Bronchial epithelial cell (primary cell): ENCODE measurements at places on chromosomes 1 and 21. TPM values are rescaled to one million over a fixed set of nuclear protein-coding genes. Genes with fewer than 3 reads are reported as not detected.
A peak's percentile ranks its signal among the peaks of the same experiment; 100 is the strongest.

TBX19 gene
- total RNA-seq, result 0.51 and 0.79 TPM in 2 replicates

GRCh38 chr1:162369571-162369970, 7.1 kb downstream of the SPATA46 start:
- no peak for DNase-seq

HES3 gene
- total RNA-seq, result not detected in 2 replicates

CDK11B gene
- 5.0 and 7.6 TPM in 2 replicates for total RNA-seq

DNA sequence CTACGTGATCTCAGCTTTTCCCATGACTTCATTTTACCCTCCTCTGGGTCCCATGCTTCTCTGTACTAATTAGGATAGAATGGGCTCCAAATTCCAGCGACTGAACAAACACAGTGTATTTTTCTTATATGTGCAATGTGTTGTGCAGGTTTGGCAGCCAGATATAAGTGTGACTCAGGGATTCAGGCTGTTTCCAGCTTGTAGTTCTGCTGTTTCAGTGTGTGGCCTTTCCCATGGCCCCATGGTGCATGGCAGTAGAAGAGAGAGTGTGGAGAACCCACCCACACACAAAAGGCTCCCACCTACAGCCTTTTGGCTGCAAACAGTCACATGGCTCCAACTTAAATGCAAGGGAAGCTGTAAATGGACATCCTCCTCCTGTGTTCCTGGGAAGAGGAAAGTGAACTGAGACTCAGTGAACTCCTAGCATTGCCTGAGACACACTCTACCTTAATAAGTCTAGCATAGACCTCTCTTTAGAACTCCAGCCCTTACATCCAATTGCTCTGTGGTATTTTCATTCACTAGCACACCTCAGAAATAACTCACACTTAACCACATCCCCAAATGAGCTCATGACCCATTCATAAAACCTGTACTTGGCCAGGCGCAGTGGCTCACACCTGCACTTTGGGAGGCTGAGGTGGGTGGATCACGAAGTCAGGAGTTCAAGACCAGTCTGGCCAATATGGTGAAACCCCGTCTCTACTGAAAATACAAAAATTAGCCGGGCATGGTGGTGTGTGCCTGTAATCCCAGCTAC, 58.7 kb downstream of the KIAA0040 start:
- no peak for DNase-seq

DNA sequence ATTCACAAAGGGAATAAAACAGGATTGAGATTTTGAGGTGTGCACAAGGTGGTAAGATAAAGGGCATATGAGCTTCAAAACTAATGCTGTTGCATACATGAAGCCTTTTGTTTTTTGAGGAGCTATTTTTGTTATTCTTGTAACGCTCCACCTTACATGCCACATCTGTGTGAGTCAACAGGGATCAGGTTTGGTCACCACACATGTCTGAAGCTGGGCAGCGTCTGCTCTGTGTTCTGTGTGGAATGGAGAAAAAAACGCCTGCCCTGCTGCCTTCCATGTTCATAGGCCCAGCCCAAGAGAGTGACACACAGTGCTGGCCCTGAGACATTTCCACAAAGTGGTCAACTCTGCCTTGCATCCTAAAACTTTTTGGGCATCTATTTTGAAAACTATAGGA, 67.7 kb downstream of the MPZL1 start:
- peak; percentile 87 for DNase-seq

C1orf116 gene
- total RNA-seq, result 20.0 and 29.6 TPM in 2 replicates

DNA sequence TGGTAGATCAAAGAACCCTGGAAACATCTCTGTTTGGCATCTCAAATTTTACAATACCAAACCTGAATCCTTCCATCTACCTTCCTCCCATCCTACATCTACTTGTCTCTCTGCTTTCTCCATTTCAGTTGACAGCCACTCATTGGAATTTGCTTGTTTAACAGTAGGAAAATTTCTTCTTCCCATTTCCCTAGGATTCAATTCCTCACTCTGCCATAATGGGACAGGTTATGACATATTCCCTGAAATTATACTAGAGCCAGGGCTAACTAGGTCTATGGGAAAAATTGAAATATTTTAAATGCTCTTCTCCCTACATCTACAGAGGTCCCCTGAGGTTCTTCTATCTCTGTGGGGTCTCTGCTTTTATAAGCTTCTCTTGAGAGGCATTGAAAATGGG, 257.7 kb downstream of the KCNH1 start:
- no peak for DNase-seq

BMP8B gene
- 0.90 and 1.3 TPM in 2 replicates for total RNA-seq

GRCh38 chr1:156664767-156665411, 12.3 kb downstream of the NES start:
- DNase-seq, result no peak

KCNH1 gene
- under 0.01 TPM in 1 of 2 replicates, not detected in the other for total RNA-seq

DNA sequence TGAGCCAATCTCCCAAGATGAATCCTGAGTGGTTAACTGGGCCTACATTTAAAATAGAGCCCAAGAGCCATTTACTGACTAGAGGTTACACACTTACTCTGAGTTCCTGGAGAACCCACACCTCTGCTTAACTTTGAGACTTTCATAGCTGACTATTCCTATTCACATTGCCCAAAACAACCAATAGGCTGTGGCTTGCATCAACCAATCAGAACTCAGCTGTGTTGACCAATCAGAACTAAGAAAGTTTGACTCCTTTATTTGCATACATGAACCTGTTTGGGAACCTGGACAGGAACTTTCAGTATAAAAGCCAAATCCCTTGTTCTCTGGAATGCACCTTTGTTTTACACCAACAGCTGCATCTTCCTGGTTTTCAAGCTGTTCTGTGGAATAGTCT, 9.5 kb downstream of the ZSWIM5 start:
- no peak for DNase-seq

DNA sequence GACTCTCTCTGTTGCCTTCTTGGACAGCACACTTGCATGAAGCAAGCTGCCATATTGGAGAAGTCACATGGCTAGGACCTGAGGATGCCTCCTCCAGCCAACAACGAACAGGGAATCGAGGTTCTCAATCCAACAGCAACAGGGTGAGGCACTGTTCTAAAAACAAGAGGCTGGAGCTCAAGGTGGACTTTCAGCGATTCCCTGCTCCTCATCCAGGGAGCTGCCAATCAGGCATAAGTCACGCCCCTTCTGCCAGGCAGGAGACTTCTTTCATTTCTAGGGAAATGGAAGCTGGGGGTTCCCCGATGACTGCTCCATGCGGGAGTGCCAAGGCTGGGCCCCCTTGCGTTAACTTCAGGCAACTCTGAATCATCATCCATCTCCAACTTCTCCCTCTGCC, 22.7 kb upstream of the IFNAR1 start:
- DNase-seq, result no peak

DNA sequence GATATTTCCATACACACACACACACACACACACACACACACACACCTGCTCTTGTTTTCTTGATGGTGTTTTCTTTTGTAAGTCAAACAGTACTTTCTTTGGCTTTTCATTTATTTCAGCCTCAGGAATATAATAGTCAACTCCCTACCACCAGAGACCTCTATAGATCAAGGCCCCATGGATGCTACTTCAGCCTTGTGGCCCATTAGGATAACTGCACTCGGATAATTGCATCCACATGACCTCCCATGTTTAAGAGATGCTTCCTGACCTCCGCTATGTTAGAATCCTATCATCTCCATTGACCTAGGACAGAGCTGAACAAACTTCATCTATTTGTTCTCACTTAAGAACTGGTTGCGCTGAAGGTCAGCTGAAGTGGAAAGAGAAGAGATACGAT, 1094.0 kb upstream of the B3GALT2 start:
- no peak for DNase-seq

- DNase-seq, result peak; percentile 33
Measured at GRCh38 chr1:162485236-162485635, 12.4 kb upstream of the UHMK1 start.

- DNase-seq, result no peak
Measured at GRCh38 chr1:228305721-228306152, 97.9 kb downstream of the OBSCN start.

SPRR2A gene
- total RNA-seq, result 1.3 and 3.8 TPM in 2 replicates

CRTC2 gene
- 2.6 and 4.7 TPM in 2 replicates for total RNA-seq

- no peak for DNase-seq
Measured at GRCh38 chr1:161229896-161230295, 4.0 kb downstream of the TOMM40L start.

DNA sequence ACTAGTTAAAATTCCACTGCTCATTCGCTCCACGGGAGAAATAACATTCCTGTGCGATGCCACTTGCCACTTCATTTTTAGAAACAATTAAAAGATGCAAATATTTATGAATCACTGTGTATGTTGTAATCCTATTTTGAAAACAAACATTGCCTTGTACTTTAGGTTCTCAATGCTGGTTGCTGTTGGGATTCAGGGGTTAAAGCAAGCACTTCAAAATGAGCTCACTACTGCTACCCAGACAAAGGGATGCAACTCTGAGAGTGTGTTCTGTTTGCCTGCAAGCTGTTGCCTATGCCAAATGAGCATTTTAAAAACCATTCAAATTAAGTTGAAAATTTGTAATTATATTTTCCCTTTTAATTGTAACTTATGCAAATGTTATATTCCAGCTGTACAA, 87.5 kb downstream of the RWDD3 start:
- peak; percentile 18 for DNase-seq

- no peak for DNase-seq
Measured at GRCh38 chr1:24903955-24904730, 25.9 kb downstream of the RUNX3 start.

DNA sequence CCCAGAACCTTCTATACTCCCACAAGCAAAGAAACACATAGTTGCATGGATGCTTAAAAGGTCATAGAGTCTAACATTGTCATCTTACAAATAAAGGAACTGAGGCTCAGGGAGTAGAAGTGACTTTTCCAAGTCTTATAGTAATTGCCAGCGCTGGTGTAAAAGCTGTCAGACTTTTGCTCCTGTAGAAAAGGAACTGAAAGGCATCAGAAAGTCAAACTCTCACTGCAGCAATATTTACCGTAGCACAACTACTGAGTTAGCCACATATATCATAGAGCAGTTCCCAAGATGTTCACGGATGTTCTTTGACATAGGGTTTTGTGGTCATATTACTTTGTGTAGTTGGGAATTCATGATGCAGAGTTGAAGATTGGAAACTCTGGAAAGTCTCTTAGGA, 16.6 kb upstream of the USP24 start:
- DNase-seq, result no peak

FCRLA gene
- under 0.01 and 0.26 TPM in 2 replicates for total RNA-seq

DNA sequence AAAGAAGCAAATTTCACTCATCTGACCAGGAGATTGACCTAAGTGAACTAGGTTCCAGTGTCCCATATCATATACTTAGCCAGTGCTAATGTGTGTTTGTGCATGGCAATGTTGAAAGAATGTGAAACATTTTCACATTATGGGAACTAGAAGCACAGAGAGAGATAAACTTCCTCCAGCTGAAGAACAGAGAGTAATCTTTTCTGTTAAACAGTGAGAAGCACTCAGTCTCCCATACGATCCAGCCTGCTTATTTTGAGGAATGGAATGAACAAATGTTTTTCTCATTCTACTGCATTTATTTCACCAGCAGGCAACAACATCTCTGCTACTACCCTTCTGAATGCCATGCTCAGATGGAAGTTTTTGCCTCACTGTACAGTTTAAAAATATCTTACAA, 170.5 kb downstream of the TTLL7 start:
- DNase-seq, result no peak

DNA sequence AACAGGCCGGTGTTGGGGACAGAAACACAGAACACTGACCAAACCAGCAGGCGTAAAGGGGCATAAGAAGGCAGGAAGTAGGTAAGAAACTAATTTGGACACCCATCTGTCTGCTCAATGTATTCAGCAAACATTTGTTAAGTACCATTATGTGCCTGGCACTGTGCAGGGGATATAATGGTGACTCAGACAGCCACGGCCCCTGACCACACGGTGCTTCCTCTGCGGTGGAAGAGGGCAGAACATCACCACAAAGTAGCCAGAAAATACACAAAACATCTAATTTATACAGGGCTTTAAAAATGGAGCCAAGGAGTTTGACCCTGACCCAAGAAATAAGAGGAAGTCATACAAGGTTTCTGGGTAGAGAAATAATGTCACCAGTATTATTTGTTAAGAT, 12.9 kb downstream of the DNAJC11 start:
- DNase-seq, result no peak

GRCh38 chr21:36073181-36073580, 3.4 kb downstream of the CBR1 start:
- no peak for DNase-seq

LCE2B gene
- not detected in 2 replicates for total RNA-seq

GRCh38 chr1:229273507-229274232, 2.8 kb downstream of the RAB4A start:
- no peak for DNase-seq

DNA sequence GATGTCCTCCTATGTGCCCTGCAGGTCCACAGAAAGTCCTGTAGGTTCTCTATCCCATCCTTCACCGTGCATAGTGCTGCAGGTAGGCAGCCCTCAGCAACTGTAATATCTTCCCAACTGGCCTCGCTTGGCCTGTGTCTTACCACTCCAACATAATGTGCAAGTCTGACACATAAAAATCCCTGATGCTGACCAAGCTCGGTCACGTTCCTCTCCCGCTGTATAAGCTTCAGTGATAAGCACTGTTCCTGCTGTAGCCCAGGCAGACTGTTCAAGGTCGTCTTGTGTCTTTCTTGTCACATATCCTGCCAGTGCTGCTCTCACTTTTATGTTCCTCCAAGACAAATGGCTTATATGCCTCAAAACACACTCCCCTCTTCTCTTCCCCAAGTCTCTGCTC, 19.4 kb upstream of the KCNE1 start:
- DNase-seq, result no peak

- DNase-seq, result peak; percentile 84
Measured at GRCh38 chr1:147172168-147173016, at the start of gene PRKAB2. Gene PRKAB2 (minus strand): TSS chr1:147172470. CDS start chr1:147172144, 326 bp downstream.

DNA sequence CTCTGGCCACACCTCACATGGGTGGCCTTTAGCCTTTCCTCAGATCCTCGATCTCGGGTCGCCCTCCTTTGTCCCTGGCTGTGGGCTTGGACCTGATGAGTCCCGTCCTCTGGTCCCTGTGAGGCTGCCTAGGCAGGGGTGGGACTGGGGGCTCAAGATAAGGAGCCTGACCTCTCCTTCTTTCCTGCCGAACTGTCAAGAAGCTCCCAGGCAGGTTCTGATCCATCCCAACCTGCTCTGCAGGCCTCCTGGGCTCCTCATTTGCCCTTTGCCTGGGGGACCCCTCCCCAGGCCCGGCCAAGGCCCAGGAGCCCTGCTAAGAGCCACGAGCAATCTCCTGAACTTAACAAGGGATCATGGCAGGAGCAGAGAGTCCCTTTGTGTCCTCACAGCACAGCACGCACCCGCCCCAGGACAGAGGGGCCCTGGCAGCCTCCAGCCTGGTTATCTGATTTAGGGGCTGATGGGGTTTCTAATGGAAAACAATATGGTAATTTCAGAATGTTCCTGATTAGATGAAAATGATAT, 82.4 kb upstream of the POU3F1 start:
- DNase-seq, result no peak

DNA sequence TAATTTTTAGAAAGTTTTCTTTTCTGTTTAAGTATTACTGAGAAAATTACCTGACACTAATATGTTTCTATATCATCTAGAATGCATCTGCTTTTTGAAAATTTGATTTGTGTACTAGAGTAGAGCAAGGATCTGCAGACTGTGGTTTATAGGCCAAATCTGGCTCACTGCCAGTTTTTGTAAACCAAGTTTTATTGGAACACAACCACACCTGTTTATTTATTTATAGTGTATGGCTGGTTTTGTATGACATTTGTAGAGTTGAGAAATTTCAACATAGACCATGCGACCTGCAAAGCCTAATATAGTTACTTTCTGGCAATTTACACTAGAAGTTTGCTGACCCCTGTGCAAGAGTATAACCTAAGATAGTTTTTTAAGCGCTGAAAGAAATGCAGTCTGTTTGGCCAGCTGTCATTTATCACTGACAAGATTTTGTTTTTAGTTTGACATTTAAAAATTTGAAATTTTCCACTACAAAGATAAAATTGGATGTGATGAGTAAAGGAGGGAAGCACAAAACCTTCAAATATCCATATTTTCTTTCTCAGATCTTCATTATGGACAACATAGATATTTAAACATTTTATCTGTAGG, 36.1 kb upstream of the CACYBP start:
- no peak for DNase-seq
